ENCODE measurements at places on chromosomes 4 and X.

DNA sequence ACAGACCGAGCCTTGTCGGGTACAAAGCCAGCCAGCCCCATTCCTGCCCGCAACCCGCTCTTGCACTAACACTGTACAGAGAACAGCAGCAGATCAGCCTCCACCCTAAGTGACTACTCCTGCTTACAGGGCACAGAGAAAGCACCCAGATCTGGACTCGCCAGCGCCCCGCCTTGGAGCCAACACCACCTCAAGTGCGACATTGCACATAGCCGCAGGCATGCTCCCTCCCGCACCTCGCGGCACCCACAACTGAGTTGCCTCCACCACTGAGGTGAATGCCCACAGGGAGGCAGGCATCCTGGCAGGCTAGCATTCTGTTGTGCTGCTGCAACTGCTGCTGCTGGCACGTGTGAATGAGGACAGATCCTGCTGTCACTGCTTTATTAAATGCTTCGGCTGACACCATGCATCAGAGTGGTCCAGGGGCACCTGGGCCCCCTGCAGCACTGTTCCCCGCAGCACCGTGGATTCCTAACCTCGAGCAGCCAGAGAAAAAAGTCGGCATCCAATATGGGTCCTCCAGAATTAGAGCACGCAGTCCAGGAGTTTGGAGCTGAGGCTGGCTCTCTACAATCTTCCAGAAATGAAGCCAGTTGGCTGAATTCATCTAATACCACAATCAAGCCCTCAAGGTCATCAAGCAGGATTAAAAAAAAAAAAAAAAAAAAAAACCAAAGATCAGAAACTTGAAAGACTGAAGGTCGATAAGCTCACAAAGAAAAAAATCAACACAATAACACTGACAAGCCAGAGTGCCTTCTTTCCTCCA lies 352.9 kb downstream of the GASK1B start:
- no peak for DNase-seq

GRCh38 chrX:39848243-39848642 lies 249.5 kb downstream of the BCOR start:
- no peak for DNase-seq

DNA sequence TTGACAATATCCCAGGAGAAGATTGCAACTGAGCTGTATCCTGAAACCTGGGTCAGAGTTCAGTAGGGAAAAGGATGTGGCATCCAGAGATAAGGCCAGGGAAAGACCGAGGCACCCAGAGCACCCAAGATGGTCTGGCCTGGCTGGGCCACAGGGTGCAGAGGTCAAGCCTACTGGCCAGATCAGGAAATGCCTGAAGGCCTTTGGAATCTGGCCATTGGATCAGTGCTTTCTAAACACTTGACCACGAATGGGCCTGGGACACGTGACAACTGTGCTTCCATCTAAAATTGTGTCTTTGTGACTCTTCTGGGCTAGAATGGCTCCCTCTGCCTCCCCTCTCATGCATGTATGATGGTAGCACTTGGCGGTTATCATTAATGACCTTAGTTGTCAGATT lies 316.9 kb downstream of the EVC2 start:
- DNase-seq, result no peak

- DNase-seq, result no peak
Measured at GRCh38 chrX:76827672-76828071, 400.2 kb downstream of the MAGEE1 start.

Measured in NB4 (cell line).